Kidney epithelial cell (primary cell): ENCODE measurements at places on chromosomes 2 and 18.

DNA sequence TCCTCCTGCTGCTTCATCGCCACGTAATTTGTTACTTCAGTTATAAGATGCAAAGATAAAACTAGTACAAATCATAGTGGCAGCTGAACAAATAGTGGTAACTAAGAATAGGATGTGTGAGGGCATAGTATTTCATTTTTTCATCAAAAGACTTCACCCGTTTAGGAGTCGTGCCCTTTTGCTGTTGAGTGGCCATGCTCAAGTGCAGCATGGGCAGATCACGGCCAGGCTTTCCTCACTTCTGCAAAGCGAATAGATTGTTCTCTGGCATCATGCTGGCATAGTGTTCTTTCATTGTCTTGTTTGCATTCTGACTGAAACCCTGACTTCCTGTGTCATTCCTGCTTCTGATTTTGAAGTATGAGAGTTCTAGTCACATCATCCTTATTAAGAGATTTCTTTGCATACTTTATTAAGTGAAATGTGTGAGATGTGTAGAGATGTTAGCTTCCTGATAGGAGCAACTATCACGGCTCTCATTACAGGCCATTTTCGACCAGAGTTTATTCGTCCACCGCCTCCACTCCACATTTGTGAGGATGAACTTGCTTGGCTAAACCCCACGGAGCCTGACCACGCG lies 11.8 kb downstream of the CNOT11 start:
- no peak for DNase-seq

DNA sequence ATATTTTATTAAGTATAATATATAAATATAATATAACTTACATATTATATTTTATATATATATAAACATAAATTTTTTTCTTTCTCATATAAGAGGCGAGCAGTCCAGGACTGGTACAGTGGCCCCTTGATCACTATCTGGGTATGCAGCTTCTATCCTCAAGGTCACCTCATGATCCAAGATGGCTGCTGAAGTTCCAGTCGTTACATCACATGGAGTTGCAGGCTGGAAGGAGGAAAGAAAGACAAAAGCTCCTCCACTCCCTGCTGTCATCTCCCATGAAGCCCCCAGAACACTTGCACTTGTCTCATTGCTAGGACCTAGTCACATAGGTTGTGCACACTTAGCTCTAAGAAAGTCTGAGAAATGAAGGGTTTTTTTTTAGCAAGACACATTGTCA lies 145.1 kb upstream of the SLC1A4 start:
- DNase-seq: no peak

DNA sequence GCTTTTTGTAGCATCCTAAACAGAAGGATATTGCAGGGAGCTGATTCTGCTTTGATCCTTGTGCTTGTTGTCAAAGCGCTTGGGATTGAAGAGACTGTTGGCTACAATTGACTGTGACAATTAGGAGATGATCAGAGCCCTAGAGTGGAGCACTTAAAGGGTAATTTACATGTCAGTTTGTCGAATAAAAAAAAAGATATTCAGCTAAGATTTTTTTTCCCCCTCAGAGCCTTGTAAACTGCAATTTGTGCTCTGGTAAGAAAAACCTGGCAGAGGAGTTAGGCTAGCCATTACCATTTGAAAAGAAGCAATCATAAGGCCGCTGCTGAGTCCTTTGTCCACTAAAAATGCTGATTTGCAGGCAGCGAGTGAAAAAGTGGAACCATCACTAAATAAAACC lies 47.8 kb upstream of the ZEB2 start:
- no peak for DNase-seq

- DNase-seq: no peak
These were observed 105.7 kb upstream of the TTC39C start for GRCh38 chr18:23908827-23909226.

- DNase-seq: no peak
These were observed 84.9 kb upstream of the TNP1 start for GRCh38 chr2:216944733-216945132.

- no peak for DNase-seq
These were observed 36.6 kb upstream of the STAT1 start for GRCh38 chr2:191050640-191050987.

GRCh38 chr2:109057686-109058085 lies 68.7 kb upstream of the EDAR start:
- no peak for DNase-seq

DNA sequence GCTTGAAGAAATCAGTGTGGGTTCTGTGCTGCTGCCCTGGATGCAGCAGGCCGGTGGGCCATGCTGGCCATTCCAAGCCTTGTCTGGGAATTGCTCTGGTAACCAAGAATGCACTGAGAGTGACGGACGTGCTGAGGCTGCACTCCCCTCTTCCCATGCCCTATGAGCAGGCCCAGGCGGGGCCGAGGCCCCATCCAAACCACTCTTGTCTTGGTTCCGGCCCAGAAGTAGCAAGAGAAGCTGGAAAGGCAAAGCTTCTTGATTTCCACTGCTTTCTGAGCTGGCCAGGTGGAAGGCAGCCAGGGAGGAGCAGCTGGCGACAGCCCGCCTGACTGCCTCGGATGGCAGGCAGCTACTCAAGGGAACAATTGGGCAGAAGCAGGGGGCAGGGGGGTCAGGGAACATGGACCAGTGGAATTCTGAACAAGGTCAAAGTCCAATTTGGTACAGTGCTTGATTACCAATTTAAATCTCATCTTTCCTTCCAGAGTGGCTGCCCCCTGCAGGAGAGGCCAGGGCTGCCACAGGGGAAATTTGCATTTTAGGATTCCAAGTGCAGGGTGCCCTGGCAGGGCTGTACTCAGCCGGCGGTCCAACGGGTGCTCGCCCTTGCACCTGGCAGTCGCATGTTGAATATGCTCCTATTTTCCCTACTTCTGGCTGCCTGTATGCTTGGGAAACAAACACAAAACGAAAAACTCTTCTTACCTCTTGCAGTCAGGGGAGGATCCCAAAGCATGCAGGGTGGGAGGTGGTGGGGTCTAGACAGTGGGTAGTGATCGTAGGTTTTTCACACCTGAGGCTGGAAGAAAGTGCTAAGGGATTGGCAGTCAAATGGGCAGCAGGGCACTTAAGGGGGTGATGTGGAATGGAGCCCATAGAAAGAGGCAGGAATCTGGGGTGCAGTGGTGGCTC lies 67.3 kb downstream of the LIPG start:
- DNase-seq: no peak

DNA sequence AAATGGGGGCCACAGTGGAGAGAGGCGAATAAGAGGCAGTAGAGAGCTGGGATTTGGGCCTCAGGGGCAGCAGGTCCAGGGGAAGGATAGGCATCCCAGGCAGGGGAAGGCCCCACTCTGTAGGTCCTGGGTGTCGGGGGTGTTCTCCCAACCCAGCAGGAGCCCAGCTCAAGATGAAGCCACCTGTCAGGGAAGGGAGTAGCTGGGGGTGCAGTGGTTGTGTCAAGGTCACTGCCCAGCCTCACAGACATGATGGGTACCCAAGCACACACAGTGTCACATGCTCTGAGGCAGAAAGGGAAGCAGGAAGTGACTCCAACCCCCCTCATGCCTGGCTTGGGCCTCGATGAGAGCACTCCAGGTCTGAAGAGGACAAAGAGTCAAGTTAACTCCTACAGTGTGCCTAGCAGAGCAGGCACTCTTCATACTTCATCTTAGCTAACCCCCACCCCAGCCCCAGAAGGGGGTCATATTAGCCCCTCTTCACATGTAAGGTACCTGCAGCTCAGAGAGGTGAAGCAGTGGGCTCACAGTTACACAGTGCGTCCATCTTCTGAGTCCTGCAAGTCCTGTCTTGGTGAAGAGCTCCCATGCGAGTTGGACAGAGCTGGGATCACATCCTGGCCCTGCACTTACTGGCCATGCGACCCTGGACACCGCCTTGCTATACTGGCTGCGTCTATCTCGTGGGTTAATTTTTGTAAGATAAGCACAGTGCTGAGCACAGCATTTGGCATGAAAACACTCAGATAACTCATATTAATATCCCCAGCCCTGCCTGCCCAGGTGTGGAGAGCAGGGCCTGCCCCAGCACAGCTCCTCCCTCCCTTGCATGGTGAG lies 72.6 kb upstream of the DAPL1 start:
- no peak for DNase-seq

- DNase-seq: peak; percentile 29
These were observed 576 bp downstream of the NYAP2 start for GRCh38 chr2:225400060-225400511.

GRCh38 chr2:222780051-222780450 lies 80.8 kb upstream of the ACSL3 start:
- no peak for DNase-seq

- no peak for DNase-seq
These were observed 32.7 kb downstream of the YPEL5 start for GRCh38 chr2:30179536-30179935.

- no peak for DNase-seq
These were observed 12.5 kb upstream of the TANC1 start for GRCh38 chr2:158955842-158956365.

DNA sequence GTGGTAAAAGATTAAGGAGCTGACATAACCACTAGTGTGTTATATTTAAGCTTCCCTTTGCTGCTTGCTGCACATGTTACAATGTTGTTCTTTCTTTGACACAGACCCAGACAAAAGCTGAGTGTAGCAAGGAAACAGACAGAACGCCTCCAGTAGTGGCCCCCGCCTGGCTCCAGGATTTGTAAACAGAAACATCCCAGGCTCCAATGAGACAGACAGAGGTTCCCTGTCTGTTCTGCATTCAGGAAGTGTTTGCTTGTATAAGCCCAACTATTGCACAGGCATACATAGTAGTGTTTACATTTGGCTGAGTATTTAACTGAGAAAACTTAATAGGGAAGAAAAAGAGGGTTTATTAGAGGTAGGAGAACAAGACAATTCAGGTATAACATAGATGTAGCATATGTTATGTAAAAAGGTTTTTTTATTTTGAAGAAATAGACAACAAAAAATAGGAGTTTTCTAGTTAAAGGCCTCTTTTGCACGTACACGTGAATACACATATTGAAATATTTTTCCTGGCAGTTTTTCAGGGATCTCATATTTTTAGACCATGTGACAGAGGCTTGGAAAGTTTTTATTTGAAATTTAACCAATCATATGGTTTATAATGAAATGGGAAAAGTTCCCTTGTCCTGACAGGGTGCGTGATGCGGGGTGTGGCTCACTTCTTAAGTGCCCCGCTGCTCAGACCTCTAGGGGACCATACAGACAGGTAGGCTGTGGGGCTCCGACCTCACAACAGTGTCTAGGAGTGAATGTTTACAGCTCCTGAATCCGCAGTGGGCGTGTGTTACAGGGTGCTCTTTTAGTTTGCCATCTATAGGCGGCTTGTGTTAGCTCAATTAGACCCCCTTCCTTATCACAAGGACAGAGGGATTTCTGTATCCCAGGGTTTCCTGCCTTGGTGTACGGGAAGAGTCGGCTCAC lies 118.4 kb downstream of the BMPR2 start:
- DNase-seq: no peak

DNA sequence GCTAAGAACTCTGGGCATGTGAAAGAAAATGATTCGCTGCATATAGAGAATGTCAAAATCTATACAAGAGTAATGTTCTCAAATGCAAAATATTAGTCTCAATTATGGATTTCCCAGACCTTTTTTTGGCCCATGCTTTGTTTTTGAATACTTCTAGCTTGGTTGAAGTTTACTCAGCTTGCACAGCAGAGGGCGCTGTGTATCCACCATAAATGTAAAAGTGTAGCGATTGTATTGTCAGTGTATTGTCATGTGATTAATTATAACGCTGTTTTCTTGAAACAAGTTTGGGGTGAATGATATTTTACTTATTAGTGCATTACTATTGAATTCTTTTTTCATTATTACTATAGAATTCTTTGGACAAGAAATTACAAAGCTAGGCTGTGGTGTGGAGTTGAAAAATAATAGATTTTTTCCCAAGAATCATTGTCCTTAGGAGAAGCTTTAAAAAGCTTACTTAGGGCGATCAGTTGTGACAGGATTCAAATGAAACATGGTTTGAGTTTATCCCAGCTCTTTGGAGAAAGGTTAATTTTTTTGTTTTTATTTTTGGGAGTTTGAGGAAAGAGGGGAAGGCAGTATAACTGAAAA lies 98.3 kb downstream of the PIK3C3 start:
- DNase-seq: no peak

- DNase-seq: no peak
These were observed 14.4 kb upstream of the STAT4 start for GRCh38 chr2:191165176-191165643.

DNA sequence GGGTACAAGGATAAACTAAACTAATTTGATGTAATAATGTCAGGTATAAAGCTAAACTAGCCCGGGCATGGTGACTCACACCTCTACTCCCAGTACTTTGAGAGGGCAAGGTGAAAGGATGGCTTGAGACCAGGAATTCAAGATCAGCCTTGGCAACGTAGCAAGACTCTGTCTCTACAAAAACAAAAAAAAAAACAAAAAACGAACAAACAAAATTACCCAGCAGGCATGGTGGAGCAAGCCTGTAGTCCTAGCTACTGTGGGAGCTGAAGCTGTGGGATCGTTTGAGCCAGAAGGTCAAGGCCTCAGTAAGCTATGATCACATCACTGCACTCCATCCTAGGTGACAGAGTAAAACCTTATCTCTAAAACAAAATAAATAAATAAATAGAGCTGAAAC lies 131.8 kb upstream of the KYNU start:
- no peak for DNase-seq

DNA sequence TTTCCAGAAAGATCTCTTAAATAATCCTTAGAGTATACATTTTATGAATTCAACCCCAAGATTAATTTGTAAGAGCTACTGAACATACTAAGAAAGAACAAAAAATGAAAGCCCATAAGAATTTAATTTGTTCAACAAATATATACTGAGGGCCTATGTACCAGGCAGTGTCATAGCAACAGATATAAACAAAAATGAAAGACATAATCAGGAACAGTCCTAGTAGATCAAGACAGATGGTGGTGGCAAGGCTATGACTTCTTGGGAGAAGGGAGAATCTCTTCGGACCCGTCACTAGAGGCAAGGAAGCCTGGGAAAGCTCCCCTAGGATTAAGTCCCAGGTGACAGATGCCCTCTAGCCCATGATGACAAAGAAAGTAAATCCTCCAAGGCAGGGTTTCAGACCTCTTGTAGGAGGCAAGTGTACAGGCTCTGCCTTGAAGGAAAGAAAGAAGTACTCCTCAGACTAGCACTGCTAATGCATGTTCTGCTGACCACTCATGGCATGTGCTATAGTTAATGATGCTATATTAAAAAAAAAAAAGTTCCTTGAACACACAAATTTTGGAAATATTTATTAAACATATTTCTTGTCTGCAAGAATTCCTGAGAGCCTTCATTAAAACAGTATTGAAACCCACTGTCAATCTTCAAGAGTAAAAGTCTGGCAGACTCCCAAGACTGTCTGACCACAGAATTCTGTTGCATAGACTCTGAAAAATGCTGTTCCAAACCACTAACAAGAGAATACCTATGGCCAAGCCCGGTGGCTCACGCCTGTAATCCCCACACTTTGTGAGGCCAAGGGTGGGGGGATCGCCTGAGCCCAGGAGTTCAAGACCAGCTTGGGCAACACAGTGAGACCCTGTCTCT lies 31.5 kb downstream of the NOL10 start:
- DNase-seq: peak; percentile 83

GRCh38 chr2:86543335-86543734 lies 19.9 kb downstream of the CHMP3 start:
- DNase-seq: no peak
